ENCODE measurements at places on chromosomes 2 and 18. TPM values are rescaled to one million over a fixed set of nuclear protein-coding genes. Genes with fewer than 3 reads are reported as not detected.

DNA sequence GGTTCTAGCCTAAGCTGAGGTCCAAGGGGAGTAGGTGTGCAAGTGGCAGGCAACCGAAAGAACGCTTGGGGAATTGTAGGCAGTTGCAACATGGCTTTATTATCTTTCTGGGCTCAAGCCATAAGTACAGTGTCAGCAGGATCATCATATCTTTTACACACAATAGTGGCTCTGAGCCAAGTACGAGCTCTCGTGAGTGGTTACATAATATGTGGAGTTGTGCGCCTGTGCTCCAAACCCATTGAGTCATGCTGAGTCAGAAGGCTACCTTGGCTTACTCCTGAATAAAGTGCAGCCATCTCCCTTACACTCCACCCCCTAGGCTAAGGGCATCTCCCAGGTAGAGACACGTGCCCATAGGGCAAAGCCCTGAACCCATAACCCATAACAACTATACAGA, 233.9 kb downstream of the SATB2 start:
- DNase-seq: no peak

- no peak for DNase-seq
These were observed 1293.1 kb upstream of the SLC39A10 start for GRCh38 chr2:194363878-194364277.

- no peak for DNase-seq
These were observed 194.1 kb downstream of the SMAD7 start for GRCh38 chr18:48756511-48757226.

- no peak for DNase-seq
These were observed 50.5 kb upstream of the HPCAL1 start for GRCh38 chr2:10252224-10252623.

DNA sequence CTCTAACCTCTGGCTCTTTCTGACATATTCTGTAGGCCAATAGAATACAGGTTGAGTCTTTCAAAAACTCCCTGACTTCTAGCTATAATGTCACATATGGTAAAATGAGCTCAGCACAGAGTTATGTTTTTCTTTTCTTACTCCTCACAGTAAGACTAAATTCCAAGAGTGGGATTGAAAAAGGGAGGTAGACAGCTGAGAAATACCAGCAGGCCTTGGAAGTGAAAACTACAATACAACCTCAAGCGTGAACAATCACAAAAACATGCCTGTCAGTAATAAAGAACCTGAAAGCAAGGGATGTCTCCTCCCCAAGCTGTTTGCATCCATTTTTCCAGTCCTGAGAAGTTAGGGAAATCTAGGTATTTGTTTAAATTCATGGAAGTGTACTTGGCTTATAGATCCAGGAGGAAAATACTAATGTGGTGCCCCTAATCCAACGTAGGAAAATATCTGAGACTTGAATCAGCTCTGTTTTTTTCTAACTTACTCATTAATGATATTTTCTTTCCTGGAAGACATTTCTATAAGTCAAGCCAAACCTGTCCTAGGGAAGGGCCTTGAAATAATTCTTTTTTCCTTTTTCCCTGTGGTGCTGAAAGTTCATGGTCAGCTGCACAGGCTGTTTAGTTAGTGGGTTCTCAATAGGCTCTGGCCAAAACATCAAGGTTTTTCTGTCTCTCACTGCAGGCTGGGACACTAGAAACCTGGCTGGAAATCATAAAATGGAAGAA, 167.9 kb upstream of the SPATS2L start:
- DNase-seq: no peak

GRCh38 chr2:237298151-237299118, 115.5 kb downstream of the COL6A3 start:
- DNase-seq: no peak

DNA sequence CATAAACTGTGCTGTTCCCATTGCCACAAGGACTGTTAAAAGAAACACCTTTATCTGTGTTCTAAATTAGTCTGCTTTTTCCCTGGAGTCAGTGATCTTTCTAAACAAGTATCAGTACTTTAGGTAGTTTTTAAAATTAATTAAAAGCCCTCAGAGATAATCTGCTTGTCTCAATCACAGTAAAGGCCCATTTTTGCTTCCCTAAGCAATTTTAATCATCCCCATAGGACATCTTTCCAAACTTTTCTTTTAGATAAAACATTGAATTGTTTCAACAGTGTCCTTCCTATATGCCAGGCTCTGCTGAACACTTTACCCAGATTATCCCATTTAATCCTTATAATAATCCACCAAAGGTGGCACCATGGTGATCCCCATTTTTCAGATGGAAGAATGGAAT, 3.9 kb downstream of the ERICH2 start:
- DNase-seq: no peak

GRCh38 chr2:105290981-105291660, 38.4 kb downstream of the TGFBRAP1 start:
- no peak for DNase-seq

GRCh38 chr2:26396734-26397298, 4.9 kb upstream of the DRC1 start:
- no peak for DNase-seq

DNA sequence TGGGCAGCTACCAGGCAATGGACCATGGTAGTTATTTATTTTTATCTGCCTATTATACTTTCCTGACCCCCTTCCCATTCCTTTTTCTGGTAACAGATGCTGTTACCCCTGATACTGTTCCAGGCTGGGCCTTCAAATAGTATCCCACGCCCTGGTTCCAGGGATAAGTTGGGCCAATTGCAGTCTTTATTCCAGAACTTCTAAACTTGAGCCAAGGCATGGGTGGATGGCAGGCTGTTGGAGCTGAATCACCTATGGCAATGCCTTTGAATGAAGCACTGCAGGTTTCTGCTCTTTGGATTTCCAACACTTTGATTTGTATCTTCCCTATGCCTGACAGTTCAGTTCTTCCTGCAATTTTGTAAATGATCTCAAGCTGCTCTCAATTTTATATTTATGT, 99.2 kb upstream of the LHCGR start:
- no peak for DNase-seq

GRCh38 chr18:27991391-27991790, 185.5 kb downstream of the CDH2 start:
- DNase-seq: no peak

DNA sequence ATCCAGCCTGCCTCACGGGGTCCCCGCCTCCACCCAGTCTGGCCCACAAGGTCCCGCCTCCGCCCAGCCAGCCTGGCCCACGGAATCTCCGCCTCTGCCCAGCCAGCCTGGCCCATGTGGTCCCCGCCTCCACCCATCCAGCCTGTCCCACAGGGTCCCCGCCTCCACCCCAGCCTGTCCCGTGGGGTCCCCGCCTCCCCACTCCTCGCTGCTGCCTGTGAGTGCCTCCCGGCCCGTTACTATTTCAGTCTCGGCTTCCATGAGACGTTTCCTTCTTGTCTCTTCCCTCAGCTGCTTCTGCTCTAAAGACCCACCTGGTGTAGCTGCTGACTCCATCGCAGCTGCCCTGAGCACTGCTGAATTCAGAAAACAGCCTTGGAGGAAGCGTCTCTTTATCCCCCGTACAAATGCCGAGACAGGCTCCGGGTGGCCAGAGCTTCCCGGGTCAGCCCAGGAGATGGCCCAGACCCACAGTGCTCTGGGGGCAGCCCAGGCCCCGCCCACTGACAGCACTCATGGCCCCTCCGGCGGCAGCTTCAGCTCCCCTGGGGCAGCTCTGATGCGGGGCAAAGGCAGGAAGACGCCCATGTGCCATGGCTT, 69.8 kb downstream of the NFATC1 start:
- DNase-seq: no peak

- no peak for DNase-seq
These were observed 144.7 kb upstream of the ITGA4 start for GRCh38 chr2:181312515-181312927.

- no peak for DNase-seq
These were observed 52.2 kb downstream of the EIF5B start for GRCh38 chr2:99389371-99389770.

- DNase-seq: peak; percentile 78
These were observed 43.3 kb upstream of the ZFP36L2 start for GRCh38 chr2:43269706-43270105.

GRCh38 chr2:223051693-223052289, at the start of gene KCNE4:
TSS of gene KCNE4 (plus strand) at chr2:223052190. CDS start at chr2:223052831, 641 bp downstream.
- DNase-seq: peak; percentile 16

DNA sequence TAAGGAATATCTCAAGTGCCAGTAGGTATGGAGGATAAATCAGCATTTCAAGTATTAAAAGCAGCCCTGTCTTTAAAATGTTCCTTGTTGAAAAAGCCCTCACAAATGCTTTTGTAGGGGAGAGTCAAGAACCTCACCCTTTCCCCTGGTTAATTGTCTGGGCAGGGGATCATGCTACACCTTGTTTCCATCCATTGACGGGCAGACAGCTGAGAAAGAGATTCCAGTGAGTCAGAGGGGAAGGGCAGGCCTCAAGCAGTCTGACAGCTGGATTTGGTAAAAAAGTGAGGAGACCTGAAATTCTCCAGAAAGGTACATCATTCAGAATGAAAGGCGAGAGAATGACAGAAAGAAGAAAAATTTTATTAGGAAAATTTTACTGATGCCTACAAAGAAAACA, 203.2 kb upstream of the CYP26B1 start:
- DNase-seq: no peak

GRCh38 chr2:240232961-240233884, 92.8 kb upstream of the OTOS start:
- peak; percentile 89 for DNase-seq

DNA sequence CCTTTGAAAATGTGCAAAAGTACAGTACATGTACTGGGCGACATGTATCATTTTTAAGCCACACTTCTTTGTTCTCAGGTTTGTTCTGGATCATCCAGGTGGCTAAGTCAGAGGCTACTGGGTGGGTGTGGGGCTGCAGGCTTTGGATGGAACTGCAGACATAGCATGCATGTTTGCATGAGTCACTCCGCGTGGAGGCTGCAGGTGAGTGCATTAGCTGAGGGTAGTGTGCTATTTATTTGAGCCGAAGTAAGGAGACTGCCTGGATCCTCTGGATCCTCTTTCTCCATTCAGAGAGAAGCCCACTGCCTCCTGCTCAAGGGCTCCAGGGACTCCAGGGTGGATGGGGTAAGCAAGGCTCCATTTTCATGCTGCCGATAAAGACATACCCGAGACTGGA, 9.4 kb upstream of the NEURL3 start:
- DNase-seq: no peak

DNA sequence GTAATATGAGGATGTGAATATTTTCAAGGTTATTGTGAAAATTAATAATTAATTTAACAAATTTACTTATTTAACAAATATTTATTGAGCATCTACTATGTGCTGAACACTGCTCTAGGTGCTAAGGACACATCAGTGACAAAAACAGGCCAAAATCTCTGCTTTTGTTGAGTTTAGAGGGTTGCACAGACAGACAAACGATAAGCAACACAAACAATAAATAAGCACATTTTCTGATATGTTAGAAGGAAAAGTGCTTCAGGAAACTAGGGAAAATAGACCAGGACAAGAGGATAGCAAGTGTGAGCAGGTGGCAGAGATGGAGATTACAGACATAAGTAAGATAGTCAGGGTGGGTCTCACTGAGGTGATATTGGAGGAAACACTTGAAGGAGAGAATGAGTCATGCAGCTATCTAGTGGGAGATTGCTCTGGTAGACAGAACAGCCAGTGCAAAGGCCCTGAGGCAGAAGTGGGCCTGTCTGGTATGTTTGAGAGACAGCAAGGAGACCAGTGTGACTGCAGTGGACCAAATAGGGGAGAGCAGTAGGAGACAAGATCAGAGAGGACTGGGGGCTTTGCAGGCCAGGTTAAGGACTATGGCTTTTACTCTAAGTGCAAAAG, 38.3 kb downstream of the SFXN5 start:
- no peak for DNase-seq

DNA sequence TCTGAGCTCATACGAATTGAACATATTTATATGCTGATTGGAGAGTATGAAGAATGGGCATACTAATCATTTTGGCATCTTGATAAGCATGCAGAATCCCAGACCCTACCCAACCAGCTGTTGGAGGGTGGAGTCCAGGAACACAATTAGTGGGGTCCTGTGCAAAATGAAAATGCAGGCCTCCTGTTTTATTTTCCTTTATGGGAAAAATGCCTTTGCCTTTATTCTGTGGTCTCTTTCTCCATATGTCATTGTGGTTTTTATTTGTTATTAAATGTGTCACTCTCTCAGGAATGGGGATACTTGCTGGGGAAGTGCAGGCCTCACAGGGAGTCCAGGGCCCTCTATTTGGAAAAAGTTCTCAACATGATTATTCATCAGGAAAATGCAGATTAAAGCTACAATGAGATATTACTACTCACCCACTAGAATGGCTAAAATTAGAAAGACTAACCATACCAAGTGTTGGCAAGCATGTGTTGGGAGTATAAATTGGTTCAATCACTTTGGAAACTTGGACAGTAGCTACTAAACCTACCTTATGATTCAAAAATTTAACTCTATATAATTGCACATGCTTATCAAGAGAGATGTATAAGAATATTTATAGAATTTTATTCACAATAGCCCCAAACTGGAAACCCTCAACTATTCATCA, 223.1 kb upstream of the FBXO11 start:
- DNase-seq: no peak

DNA sequence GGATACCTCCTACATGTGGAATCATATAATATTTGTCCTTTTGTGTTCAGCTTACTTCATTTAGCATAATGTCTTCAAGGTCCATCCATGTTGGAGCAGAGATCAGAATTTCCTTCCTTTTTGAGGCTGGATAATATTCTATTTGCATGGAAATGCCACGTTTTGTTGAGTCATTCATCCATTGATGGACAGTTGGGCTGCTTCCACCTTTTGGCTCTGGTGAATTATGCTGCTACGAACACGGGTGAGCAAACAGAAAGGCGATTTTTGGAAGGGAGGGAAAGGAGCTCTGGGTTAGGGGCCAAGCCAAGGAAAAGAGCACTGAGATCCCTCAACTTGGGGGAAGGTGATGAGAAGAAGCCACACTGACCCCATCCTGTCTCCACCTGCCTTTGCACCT, 260.5 kb downstream of the TNS1 start:
- DNase-seq: no peak

DNA sequence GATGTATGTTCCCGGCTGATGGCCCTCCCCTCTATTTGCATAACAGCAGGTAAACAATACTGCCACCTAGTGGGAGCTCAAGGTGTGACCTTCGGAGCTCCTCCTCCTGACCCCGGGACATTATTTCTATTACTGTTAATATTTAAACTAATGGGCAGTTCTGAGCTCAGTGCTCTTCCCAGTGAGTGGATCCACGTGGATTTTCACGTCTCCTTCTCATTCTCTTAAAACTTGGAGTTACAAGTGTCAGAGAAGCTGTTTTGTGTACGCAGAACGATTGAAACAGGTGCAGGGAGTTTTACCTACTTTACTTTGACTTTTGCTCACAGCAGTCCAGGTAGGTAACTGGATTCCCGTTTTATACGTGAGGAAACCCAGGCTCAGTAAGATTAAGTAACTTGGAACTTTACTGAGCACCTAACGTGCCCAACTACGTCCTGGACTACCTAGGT, 127.3 kb downstream of the PRKCE start:
- DNase-seq: peak; percentile 62

RBM45 gene
- 4.5 TPM for total RNA-seq

GKN2 gene
- total RNA-seq: not detected

DSC3 gene
- total RNA-seq: 0.06 TPM

ALK gene
- not detected for total RNA-seq

ARHGAP25 gene
- total RNA-seq: 2.6 TPM

SPAST gene
- total RNA-seq: 13.9 TPM

CAPN14 gene
- total RNA-seq: 0.13 TPM

HIBCH gene
- total RNA-seq: 17.8 TPM

CGREF1 gene
- 7.4 TPM for total RNA-seq

SERPINB13 gene
- not detected for total RNA-seq

GNLY gene
- total RNA-seq: 3.4 TPM

ANKZF1 gene
- total RNA-seq: 9.3 TPM

ERICH2 gene
- 0.64 TPM for total RNA-seq

CRYGD gene
- not detected for total RNA-seq

All from psoas muscle (tissue), 8 donors.